SJCRH30 (cell line): ENCODE measurements at places on chromosomes 6 and 20.

GRCh38 chr6:131430531-131430930, 142.5 kb upstream of the ARG1 start:
- DNase-seq = no peak

DNA sequence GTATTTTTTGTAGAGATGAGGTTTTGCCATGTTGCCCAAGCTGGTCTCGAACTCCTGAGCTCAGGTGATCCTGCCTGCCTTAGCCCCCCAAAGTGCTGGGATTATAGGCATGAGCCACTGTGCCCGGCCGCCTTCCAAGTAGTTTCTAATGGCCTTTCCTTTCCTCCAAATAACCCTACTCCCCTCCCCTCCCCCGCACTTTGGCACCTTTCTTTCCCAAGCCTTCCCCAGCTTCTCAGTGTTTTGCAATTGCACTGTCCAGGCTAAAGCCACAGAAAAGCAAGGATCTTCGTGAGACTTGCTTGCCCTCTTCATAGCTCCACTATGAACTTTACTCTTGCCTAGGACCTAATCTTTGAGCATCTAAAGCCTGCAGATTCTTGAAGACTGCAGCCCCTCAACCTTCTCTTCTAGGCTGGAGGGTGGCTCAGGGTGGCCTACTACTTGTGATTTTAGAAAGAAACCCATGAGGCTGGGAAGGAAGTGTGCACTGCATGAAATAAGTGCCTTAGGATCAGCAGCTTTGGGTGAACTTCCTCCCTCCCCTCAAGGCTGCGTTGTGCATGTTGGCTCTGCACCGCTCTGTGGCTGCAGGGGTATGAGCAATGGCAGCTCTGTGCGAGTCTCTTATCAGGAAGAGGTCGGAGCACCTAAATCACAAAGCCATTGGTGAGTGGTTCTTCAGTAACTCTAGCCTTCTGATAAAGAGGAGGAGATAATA, 152.4 kb upstream of the SNX9 start:
- no peak for DNase-seq

DNA sequence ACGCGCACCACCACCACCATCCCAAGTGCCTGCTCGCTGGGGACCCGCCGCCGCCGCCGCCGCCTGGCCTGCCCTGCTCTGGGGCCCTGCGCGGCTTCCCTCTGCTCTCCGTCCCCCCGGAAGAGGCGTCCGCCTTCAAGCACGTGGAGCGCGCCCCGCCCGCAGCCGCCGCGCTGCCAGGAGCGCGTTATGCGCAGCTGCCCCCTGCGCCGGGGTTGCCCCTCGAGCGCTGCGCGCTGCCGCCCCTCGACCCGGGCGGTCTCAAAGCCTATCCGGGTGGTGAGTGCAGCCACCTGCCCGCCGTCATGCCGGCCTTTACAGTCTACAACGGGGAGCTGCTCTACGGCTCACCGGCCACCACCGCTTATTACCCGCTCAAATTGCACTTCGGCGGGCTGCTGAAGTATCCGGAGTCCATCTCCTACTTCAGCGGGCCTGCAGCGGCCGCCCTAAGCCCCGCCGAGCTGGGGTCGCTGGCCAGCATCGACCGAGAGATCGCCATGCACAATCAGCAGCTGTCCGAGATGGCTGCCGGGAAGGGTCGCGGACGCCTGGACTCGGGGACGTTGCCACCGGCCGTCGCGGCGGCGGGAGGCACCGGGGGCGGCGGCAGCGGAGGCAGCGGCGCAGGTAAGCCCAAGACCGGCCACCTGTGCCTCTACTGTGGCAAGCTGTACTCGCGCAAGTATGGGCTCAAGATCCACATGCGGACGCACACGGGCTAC, 7.2 kb downstream of the PRDM13 start:
- no peak for DNase-seq

GRCh38 chr6:67643281-67643680, 991.8 kb upstream of the ADGRB3 start:
- no peak for DNase-seq

GRCh38 chr6:137120748-137121147, 52.7 kb downstream of the IL22RA2 start:
- DNase-seq = no peak
